ENCODE measurements at places on chromosomes 16 and 17. TPM values are rescaled to one million over a fixed set of nuclear protein-coding genes. Genes with fewer than 3 reads are reported as not detected.

- peaks cover under 1% of the 10 kb centered on the region for H3K36me3 ChIP-seq
- no peak overlapping the region for H3K27ac ChIP-seq
- H3K4me1 ChIP-seq = peaks cover 25% of the 10 kb centered on the region
- H3K27me3 ChIP-seq = peaks cover 6% of the 10 kb centered on the region
Observed at GRCh38 chr16:12611916-12612597, 191.6 kb downstream of the CPPED1 start.

GRCh38 chr16:22073350-22073749 is 19.0 kb upstream of the VWA3A start:
- H3K36me3 ChIP-seq = peaks cover 21% of the 10 kb centered on the region
- peaks cover 51% of the 10 kb centered on the region for H3K4me1 ChIP-seq
- no peak for DNase-seq
- H3K27me3 ChIP-seq = no peaks in the 10 kb centered on the region
- peak overlapping the region; percentile 39 for H3K4me3 ChIP-seq

GRCh38 chr17:32722733-32723132 is 154.2 kb downstream of the MYO1D start:
- DNase-seq = no peak
- no peaks in the 10 kb centered on the region for H3K27me3 ChIP-seq
- H3K4me1 ChIP-seq = no peaks in the 10 kb centered on the region
- H3K4me3 ChIP-seq = no peak overlapping the region

DNA sequence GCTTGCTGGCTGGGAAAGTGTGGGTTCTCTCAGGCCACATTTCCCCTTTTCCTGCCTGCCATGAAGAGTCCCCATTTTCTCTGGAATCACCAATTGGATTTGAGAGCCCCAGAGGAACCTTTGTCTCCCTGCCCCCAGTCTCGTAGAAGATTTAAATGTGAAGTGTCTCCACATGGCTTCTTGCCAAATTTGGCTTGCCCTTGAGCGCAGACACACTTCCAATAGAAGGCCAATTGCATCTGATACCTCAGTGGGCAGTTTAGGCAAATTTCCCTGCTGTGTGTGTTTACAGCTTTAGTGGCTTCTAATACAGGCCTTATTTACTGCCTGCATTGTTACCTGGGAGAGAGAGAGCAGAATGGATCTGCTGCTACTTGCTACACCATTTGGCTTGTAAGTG is 29.7 kb downstream of the CDK5R1 start:
- H3K4me3 ChIP-seq = no peak overlapping the region
- no peaks in the 10 kb centered on the region for H3K36me3 ChIP-seq
- peaks cover 10% of the 10 kb centered on the region for H3K27me3 ChIP-seq
- peaks cover 21% of the 10 kb centered on the region for H3K4me1 ChIP-seq
- DNase-seq = no peak

- no peaks in the 10 kb centered on the region for H3K4me1 ChIP-seq
- no peak overlapping the region for H3K27ac ChIP-seq
- DNase-seq = no peak
- H3K4me3 ChIP-seq = no peak overlapping the region
Observed at GRCh38 chr16:87930456-87930855, 5.9 kb downstream of the CA5A start.

- peaks cover 5% of the 10 kb centered on the region for H3K27me3 ChIP-seq
- no peak overlapping the region for H3K4me3 ChIP-seq
- no peak overlapping the region for H3K27ac ChIP-seq
- H3K36me3 ChIP-seq = no peaks in the 10 kb centered on the region
- no peak for DNase-seq
Observed at GRCh38 chr16:69100071-69100691, 5.3 kb upstream of the HAS3 start.

- peaks cover 14% of the 10 kb centered on the region for H3K4me1 ChIP-seq
- H3K36me3 ChIP-seq = peaks cover 11% of the 10 kb centered on the region
- DNase-seq = no peak
Observed at GRCh38 chr16:84844049-84844350, 24.2 kb downstream of the CRISPLD2 start.

DNA sequence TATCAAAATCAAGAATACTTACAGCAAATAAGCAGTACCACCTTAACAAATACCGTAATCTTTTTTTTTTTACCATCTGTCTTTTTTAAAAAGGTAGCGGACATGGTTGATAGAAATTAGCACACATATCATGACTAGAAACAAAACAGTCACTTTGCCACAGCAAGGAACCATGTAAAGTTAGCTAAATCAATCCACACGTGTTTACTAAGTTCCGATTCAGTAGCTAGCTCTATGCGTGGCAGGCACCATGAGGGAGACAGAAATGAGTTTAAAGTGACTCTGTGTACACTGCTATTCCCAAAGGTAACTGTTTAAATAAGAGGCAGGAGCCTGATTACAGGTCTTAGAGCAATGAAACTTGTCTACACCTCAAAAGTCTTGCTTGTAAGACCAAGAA is 108.6 kb downstream of the XYLT1 start:
- peaks cover 85% of the 10 kb centered on the region for H3K4me1 ChIP-seq
- no peak for DNase-seq
- no peaks in the 10 kb centered on the region for H3K27me3 ChIP-seq
- peak overlapping the region; percentile 82 for H3K27ac ChIP-seq
- H3K4me3 ChIP-seq = no peak overlapping the region

GRCh38 chr17:66789961-66790437 is 44.9 kb upstream of the CACNG5 start:
- H3K27me3 ChIP-seq = peaks cover 2% of the 10 kb centered on the region
- no peak overlapping the region for H3K4me3 ChIP-seq
- H3K4me1 ChIP-seq = no peaks in the 10 kb centered on the region

DNA sequence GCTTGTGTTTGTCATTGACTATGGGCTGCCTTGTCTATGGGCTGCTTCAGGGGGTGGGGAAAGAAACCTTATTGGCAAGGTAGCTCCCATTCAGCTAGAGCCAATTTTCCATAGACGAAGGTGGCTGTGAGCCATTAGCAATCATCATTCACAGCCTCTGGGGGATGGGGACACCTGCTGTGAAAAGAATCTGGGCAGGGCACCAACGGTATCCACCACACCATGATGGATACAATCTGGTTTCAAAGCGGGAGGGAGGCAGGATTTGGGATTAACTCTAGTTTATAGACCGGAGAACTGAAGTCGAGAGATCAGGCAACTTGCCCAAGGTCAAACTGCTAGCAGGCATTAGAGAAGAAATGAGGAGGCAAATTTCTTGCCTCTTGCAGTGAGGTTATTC is 182.3 kb downstream of the SHISA9 start:
- no peak overlapping the region for H3K4me3 ChIP-seq
- H3K27me3 ChIP-seq = no peaks in the 10 kb centered on the region
- no peaks in the 10 kb centered on the region for H3K4me1 ChIP-seq
- no peak for DNase-seq

DNA sequence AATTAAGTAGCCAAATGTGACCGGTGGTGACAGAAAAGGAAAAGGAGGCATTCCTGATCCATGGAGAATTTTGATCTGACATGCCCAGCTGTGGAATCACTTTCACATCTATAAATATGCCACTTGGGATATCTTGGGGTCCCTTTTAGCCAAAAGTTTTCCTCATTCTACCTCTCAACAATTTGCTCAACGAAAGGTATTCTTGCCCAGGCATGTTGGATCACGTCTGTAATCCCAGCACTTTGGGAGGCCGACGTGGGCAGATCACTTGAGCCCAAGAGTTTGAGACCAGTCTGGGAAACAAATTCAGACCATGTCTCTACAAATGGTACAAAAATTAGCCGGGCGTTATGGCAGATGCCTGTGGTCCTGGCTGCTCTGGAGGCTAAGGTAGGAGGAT is 24.3 kb downstream of the LITAF start:
- no peak for DNase-seq
- H3K4me1 ChIP-seq = peaks cover 42% of the 10 kb centered on the region
- peaks cover 15% of the 10 kb centered on the region for H3K36me3 ChIP-seq

GRCh38 chr17:18962494-18962815 is 10.5 kb downstream of the SLC5A10 start:
- peaks cover 4% of the 10 kb centered on the region for H3K27me3 ChIP-seq
- H3K36me3 ChIP-seq = no peaks in the 10 kb centered on the region
- H3K4me3 ChIP-seq = no peak overlapping the region
- peak overlapping the region; percentile 77 for H3K27ac ChIP-seq
- no peak for DNase-seq

- H3K4me3 ChIP-seq = no peak overlapping the region
- no peaks in the 10 kb centered on the region for H3K4me1 ChIP-seq
- no peaks in the 10 kb centered on the region for H3K36me3 ChIP-seq
- no peak overlapping the region for H3K27ac ChIP-seq
- DNase-seq = no peak
- H3K27me3 ChIP-seq = peaks cover 68% of the 10 kb centered on the region
Observed at GRCh38 chr17:48542698-48543106, 2.2 kb downstream of the HOXB2 start.

GRCh38 chr16:81551151-81551808 is 106.7 kb downstream of the CMIP start:
- DNase-seq = peak; percentile 62
- peaks cover 7% of the 10 kb centered on the region for H3K27me3 ChIP-seq
- H3K27ac ChIP-seq = peak overlapping the region; percentile 89
- H3K4me1 ChIP-seq = peaks cover 58% of the 10 kb centered on the region
- H3K4me3 ChIP-seq = peak overlapping the region; percentile 15

DNA sequence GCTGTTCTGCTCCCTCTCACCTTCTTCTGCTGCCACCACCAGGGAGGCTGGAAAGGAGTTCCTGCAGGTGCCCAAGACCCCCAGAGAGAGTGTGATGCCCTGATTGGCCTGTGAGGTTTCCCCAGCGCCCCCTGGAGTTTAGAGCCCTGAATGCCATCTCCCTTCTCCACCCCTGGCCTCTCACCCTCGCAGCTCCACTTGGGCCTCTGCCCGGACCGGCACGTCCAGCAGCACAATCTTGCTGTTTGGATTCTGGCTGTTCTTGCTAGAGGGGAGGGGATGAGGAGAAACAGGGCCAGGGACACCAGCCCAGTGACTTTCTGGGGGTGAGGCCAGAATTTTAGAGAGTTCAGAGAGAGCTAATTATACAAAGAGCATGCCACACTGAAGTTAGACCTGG is 12.5 kb upstream of the FAM171A2 start:
- H3K4me3 ChIP-seq = no peak overlapping the region
- H3K27ac ChIP-seq = no peak overlapping the region
- H3K4me1 ChIP-seq = no peaks in the 10 kb centered on the region
- peaks cover 7% of the 10 kb centered on the region for H3K27me3 ChIP-seq
- H3K36me3 ChIP-seq = no peaks in the 10 kb centered on the region
- DNase-seq = no peak

DNA sequence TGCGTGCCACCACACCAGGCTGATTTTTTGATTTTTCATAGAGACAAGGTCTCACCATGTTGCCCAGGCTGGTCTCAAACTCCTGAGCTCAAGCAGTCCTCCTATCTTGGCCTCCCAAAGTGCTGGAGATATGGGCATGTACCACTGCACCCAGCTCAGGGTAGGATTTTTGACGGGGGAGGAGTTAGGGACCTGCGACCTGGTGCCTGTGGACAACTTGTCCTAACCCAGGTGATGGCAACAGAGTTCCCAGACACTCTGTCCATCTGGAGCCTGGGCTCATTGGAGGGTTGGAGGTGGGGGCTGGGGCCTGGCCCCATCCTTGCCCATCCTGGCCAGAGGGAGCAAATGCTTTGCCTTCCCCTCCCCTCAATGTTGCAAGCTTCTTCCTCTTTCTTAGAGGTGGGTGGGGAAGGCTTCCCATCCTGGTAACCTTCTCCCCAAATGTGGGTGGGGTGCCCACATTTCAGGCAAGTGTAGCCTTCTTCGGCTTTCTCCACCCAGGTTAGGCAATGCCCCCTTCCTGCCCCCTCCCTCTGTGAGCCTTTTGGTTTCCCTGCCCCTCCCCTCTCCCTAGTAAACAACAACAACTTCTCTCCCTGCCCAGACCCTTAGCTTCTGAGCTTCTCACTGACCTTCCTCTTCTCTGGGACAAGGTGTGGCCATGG is 24.9 kb downstream of the RARA start:
- no peak for DNase-seq
- H3K4me1 ChIP-seq = peaks cover 62% of the 10 kb centered on the region
- H3K4me3 ChIP-seq = no peak overlapping the region
- H3K36me3 ChIP-seq = peaks cover 6% of the 10 kb centered on the region

GRCh38 chr16:57577691-57578224 is 35.3 kb downstream of the ADGRG5 start:
- no peak overlapping the region for H3K4me3 ChIP-seq
- H3K4me1 ChIP-seq = peaks cover 7% of the 10 kb centered on the region
- H3K27me3 ChIP-seq = peaks cover 29% of the 10 kb centered on the region
- H3K36me3 ChIP-seq = no peaks in the 10 kb centered on the region
- H3K27ac ChIP-seq = no peak overlapping the region

DNA sequence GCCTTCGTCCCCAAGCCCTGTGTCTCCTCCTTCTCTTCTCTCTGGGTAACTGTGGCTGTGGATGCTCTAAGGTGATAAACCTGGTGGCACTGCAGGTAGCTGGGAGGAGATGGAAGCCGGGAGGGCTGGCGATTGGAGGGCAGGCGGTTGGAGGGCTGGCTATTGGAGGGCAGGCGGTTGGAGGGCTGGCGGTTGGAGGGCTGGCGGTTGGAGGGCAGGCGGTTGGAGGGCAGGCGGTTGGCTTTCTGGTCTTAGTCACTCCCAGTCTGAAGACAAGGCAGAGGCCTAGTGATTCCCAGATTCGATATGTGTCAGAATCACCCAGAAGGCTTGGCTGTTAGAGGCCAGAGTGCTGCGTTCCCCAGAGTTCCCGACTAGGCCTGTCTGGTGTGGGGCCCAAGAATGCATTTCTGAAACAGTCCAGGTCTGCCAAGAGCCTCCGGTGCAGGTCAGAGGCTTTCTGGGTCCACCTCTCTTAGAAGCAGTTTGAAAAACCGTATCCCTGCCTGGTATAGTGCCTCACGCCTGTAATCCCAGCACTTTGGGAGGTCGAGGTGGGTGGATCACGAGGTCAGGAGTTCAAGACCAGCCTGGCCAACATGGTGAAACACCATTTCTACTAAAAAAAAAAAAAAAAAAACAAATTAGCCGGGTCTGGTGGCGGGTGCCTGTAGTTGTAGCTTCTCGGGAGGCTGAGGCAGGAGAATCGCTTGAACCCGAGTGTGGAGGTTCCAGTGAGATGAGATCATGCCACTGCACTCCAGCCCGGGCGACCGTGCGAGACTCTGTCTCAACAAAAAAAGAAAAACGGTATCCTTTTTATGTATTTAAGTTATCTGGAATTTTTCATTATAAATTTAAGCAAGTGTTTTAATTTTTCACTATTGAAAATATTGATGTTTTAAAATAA is 59.7 kb downstream of the WDR45B start:
- H3K4me1 ChIP-seq = peaks cover 10% of the 10 kb centered on the region
- H3K27ac ChIP-seq = no peak overlapping the region
- peaks cover 24% of the 10 kb centered on the region for H3K36me3 ChIP-seq
- H3K4me3 ChIP-seq = no peak overlapping the region
- peaks cover 3% of the 10 kb centered on the region for H3K27me3 ChIP-seq

- peak overlapping the region; percentile 72 for H3K27ac ChIP-seq
- no peaks in the 10 kb centered on the region for H3K36me3 ChIP-seq
- peak; percentile 77 for DNase-seq
- peaks cover 3% of the 10 kb centered on the region for H3K27me3 ChIP-seq
- H3K4me3 ChIP-seq = peak overlapping the region; percentile 65
Observed at GRCh38 chr17:56815711-56816110, 18.0 kb downstream of the C17orf67 start.

The DOC2A gene
- 0.19 TPM for total RNA-seq

The KRTAP4-4 gene
- not detected for total RNA-seq

The DPEP2 gene
- not detected for total RNA-seq

The GJD3 gene
- total RNA-seq = 0.36 TPM

The FOXO3B gene
- total RNA-seq = 3.4 TPM

The CACNG1 gene
- total RNA-seq = not detected

The ODAD4 gene
- 0.69 TPM for total RNA-seq

The NATD1 gene
- total RNA-seq = 3.7 TPM

The ACAP1 gene
- total RNA-seq = 5.2 TPM

The TRIM25 gene
- 38.8 TPM for total RNA-seq

The GIT1 gene
- 27.4 TPM for total RNA-seq

The MT1H gene
- total RNA-seq = not detected

The RSPRY1 gene
- total RNA-seq = 37.8 TPM

The PRKCB gene
- not detected for total RNA-seq
